ENCODE measurements at places on chromosomes 13 and 19. TPM values are rescaled to one million over a fixed set of nuclear protein-coding genes. Genes with fewer than 3 reads are reported as not detected.

DNA sequence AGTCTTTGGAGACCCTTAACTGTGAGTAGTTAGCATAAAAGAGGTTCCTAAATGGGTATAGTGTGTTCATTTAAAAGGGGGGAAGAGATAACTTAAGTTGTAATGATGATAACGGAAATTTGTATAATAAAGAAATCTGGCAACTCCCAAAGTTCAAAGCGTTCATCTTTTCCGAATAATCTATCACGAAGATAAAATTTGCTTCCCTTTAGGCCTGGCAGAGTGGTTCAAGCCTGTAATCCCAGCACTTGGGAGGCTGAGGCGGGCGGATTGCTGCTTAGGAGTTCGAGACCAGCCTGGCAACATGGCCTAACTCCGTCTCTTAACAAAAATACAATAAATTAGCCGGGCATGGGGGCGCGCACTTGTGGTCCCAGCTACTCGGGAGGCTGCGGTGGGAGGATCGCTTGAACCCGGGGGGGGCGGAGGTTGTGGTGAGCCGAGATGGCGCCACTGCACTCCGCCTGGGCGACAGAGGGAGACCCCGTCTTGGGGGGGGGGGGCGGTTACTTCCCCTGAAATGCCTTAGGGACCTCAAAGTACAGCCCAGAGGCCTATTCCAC, 934 bp downstream of the N4BP2L2 start:
- peak; percentile 38 for DNase-seq

DNA sequence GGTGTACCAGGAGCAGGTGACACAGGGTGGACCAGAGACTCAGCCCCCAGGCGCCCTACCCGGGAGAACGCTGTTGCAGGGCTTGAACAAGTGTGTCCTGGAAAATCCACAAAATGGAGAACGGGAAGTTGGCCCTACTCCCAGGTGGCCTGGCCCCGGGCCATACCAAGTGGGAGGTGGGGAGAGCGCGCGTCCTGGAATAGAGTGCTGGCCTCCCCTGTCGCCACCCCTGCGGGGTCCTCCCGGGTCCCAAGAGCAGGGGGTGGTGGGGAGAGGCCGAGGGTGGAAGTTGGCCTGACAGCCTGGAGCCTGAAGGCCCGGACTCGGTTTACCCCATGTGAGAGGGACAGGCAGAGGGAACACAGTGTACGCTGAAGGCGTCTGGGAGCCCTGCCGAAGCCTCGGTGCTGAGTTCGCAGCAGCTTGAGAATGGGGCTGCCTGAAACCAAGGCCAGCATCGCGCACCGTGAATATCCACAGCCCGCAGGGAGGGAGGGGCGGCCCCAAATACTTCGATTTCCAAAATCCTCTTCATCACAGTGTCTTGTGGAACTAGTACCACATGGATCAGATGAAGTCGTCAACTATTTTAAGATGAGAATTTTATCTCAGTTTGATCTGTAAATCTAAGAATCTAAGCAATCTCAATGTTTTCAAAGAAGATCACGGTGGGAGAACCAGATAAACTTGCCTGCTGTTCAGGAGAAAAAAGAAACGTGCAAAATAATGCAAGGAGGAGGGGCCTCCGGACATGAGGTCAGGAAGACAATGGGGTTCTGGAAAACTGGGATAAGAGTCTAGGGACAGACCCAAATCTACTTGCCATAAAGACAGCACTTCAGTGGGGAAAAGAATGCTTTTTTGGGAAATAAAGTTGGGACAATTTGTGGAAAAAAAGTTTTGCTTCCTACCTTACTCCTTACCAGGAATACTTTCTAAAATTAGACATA, 10.4 kb upstream of the KLF16 start:
- DNase-seq: peak; percentile 77

GRCh38 chr13:93003531-93003930, 223.1 kb upstream of the GPC6 start:
- no peak for DNase-seq

GRCh38 chr19:38683393-38684077, 36.1 kb downstream of the ACTN4 start:
- peak; percentile 69 for DNase-seq

- DNase-seq: no peak
Observed at GRCh38 chr19:46587861-46588260, 13.3 kb upstream of the CALM3 start.

DNA sequence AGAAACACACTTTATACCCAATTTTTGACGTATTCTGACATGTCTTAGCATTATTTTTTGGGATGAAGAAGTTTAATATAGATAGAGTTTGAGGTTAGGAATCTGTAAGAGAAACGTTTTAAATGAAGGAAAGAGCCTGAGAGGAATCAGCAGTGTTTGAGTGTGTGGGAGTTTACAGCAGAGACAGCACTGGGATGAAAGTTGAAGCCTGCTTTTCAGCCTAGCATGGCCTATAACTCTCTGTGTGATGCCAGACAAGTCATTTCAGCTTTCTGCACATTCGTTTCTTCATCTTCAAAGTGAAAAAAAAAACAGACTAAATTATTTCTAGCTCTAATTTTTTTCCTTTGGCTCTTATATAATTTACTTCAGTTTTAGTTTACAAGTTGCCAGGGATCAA, 177.1 kb downstream of the RGCC start:
- DNase-seq: no peak

- DNase-seq: no peak
Observed at GRCh38 chr13:18949489-18949761, 232.2 kb downstream of the TUBA3C start.

The N4BP2L1 gene
- total RNA-seq: 3.9 TPM
